ENCODE measurements at places on chromosomes 13 and 19.
A peak's percentile ranks its signal among the peaks of the same experiment; 100 is the strongest.

DNA sequence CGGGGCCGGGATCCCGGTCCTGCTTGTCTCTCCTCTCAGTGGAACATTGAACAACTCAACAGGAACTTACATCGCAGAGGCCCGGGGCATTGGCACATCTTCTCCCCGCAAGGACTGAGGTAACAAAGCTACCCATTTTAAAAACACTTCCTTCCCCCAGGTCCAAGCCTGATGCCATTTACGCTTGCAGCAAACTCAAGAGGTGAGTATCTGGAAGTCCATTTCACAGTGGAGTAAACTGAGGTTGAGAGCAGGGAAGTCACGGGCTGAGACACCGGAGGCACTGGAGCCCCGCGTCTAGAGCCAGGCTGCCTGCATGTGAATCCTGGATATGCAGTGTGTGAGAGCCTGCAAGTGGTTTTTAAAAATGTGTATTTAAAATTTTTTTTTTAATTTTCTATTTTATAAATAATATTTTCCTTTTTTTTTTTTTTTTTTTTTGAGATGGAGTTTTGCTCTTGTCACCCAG lies 492 bp upstream of the PGLYRP1 start:
- no peak for DNase-seq

DNA sequence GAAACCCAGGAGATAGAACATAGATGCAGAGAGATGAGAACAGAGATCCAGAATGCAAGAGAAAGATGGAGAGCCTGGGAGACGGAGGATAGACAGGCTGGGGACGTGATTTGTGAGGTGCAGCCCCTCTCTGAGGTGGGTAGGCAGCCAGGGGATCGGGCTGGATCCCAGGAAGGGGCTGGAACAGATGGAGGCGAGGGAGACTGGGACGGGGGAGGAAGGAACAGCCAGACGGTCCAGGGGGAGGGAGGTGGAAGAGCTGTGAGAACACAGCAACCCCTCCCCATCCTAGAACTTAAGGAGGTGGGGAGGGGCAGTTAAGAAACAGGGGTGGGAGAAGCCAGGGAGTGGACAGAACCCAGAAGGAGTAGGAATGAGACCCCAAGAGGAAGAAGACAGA lies 3.1 kb downstream of the SLC17A7 start:
- no peak for DNase-seq

DNA sequence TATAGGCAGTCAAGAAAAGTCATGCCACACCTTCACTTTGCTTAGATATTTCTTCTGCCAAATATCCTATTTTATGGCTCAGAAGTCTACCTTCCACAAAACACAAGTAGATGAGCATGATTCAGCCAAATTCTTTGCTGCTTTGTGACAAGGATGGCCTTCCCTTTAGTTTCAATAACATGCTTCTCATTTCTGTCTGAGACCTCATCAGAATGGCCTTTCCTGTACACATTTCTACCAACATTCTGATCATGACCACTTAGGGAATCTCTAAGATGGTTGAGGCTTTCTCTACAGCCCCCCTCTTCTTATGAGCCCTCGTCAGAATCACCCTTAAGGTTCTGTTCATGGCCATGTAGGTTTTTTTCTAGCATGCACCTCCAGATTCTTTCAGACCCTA lies 96.2 kb downstream of the COL4A2 start:
- no peak for DNase-seq

GRCh38 chr13:96871469-96871868 lies 122.8 kb downstream of the OXGR1 start:
- DNase-seq, result no peak

GRCh38 chr13:111876506-111876905 lies 190.4 kb upstream of the SOX1 start:
- DNase-seq, result no peak

- no peak for DNase-seq
Measured at GRCh38 chr13:73224703-73225102, 165.9 kb downstream of the KLF5 start.

GRCh38 chr19:1747285-1748114 lies 5.8 kb upstream of the ONECUT3 start:
- no peak for DNase-seq

DNA sequence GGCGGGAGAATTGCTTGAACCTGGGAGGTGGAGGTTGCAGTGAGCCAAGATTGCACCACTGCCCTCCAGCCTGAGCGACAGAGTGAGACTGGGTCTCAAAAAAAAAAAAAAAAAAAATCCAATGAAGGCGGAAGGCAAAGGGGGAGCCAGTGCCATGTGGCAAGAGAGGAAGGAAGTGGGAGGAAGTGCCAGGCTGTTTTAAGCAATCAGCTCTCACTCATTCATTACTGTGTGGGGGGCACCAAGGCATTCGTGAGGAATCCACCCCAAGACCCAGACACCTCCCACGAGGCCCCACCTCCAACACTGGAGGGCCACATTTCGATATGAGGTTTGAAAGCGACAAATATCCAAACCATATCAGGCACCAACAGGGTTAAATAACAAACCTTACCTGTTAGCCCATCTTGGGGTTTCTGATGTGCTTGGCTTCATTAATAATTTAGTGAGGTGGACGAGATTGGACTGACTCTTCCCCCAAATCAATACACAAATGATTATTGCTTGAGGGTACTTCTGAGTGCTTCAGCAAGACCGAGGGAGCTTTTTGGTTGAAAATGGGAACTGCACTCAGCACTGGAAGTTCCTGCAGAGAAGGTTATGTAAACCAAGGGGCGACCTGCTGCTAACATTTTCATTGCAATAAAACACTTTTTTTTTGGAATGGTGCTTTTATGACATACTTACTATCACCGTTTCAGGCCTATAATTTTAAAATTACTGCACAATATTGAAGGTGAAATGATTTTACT lies 7.5 kb upstream of the LRP3 start:
- DNase-seq, result no peak

- DNase-seq, result peak; percentile 38
Measured at GRCh38 chr13:71758828-71759227, 108.2 kb downstream of the DACH1 start.

DNA sequence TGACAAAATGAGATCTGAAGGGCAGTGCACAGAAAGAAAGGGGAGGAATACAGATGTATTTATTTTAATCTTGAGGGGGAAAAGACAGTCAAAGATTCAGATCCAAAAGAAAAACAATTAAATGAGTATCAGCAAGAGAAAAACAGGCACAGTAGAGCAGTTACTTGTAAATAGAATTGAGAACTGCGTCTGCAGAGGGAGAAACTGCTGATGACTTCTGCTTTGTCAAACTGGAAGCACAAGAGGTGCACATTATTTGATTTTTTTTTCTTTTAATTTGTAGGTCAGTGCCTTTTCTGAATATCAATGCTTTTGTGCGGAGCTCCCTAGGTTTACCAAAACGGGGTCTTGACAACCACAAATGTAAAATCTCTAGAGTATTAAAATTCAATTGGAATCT lies 37.3 kb downstream of the EFNB2 start:
- no peak for DNase-seq

DNA sequence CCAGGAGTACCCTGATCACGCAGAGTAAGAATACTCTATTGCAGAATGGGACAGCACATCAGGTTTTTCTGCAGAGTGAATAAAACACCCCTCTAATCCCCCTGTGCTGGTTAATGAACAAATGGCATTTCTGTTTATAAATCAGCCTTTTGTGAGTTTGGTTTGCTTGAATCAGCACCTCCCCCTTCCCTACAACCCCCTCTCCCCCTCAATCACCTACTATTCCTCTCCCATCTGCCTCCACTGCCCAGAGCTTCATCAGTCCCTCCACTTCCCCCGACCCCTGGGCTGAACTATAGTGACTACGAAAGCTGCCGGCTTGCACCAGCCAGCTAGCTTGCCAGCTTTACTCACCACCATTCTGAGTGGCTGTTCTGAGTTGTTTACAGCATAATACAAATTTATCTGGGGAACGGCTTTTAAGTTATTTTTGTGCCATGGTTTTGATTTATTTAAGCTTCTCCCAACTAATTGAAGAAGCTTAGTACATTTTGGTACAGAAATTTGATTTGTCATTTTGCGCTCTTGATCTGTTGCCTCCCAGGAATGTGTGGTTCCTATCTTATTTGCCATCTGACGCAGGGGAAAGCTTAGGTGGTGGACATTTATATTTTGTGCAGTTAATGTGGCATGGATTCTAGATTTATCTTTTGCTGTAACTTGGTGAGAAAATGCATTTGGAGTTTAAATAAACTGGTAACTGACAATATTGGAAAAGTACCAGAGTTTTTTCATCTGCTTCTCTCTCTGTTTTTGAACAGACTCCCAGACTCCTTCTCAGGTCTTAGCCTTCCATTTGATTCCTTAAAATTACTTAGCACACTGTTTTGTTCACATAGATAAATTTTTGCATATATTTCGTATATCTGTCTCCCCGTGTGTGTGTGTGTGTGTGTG lies 41.7 kb upstream of the WDFY2 start:
- DNase-seq, result no peak

DNA sequence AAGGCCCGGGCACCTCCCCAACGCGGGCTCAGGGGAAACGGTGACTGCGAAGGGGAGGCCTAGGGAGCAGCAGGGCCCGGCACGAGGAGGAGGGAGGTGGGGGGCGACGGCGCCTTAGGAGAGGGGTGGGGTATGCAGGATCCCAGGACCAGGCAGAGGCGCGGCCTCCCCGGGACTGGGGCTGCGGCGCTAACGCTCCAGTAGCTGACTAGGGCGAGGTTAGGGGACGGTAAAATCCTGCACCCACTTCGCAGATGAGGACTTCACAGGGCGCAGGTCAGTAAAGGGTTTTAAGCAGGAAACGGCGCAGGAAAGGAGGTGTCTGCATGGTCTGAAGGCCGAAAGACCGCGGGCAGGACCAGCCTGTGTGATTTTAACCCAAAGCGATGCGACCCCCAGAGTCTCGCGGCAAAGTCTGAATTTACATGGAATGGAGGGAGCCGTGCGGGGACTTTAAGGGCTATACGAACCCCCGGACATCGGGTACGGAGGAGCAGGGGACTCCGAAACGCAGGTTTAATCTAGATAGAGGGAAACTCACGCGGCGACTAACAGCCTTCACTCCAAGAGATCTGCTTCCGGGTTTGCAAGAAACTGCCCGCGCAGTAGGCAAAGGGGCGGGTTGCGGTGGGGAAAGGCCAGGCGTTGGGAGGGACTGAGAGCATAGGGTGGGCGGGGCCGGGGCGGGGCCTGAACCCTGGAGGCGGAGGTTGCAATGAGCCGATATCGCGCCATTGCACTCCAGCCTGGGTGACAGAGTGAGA lies at the start of gene ZNF665:
ZNF665 (minus strand) TSS at position 588 of the 764 bp plus-strand sequence. CDS start 10,460 bp downstream, outside the sequence.
- no peak for DNase-seq

DNA sequence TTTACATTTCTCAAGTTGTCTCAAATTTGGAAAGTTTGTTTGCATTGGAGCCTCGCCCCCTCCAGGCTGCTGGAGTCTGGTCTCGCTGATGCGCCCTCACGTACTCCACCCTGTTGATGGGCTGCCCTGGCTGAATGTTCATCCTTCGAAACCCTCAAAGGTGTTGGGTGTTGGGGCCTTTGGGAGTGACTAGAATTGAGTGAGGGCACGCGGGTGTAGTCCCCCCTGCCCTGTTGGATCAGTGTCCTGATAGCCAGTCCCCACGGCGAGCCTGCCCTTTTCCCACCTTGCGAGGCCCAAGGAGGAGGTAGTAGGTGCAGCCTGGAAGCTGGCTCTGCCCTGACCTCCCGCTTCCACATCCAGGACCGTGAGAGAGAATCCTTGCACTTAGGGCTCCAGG lies 14.8 kb downstream of the TFDP1 start:
- no peak for DNase-seq

DNA sequence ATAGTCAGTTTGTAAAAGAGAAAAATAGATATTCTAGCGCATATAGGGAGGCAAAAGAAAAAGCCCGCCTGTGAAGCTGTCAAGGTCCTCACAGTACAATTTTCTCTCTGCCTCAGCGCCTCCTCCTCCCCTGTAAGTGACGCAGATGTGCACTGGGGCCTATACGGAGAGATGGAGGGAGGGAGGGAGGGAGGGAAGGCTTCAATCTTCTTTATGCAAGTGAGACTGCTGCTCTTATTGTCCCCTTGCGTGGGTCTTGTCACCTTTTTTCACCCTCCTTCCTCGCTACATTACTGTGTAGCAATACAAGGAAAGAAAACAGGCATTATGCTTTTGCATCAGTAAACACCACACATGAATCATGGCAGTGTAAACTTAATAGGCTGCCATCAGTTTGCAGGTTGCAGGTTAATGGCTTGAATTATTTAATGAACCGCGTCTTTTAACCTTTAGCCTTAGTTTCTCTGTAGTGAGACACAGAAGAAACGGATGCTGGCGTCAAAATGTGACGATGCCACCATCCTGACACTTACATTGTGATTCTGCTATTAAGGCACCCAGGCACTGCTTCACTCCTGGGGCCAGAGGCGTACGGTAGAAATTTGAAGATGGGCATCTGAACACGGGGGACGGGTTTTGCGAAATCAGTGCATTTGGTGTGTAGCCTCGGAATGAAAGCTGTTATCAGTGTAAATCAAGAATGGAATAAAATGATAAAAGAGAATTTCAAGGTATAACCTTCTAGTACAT lies at the start of gene KLHL1:
KLHL1 (minus strand) TSS at position 97 of the 750 bp plus-strand sequence. CDS start 753 bp downstream, outside the sequence.
- no peak for DNase-seq

DNA sequence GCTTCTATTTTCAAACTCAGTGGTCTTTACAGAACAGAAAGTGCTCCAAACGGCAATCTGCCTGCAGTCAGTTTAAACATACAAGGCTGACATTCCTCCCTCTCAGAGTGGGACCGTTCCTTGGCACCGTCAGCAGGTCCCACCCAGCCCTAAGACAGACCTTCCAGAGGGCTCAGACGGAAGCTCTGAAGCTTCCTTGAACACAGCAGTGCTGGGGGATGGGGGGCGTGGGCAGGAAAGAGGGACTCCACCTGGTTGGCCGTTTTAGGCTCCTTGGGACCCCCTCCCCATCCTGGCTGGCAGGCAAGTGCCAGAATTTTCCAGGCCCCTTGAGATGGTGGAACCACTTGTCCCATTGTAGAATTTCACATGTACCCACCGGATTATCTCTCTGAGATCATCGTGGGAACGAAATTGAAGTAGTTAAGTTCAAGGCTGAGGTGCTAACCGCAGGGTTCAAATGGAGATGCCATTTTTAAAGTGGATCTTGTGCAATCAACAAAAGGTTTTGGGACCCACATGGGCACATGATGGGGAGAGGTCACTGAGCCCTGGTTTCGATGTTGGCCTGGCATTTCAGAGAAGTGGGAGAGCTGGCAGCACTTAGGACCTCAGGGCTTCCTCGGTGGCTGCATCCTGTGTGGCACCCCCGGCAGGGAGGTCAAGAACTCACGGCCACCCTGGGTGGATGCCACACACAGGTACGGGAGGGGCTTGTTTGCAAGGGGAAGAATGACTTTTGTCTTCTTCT lies 46.2 kb downstream of the KLF2 start:
- no peak for DNase-seq

Data from NCI-H1105 treated with DMSO at 0.1 percent for 48 hours (cell line).